ENCODE measurements at places on chromosomes 2 and 18.

GRCh38 chr18:11175266-11175979 is 26.1 kb upstream of the PIEZO2 start:
- DNase-seq, result no peak

DNA sequence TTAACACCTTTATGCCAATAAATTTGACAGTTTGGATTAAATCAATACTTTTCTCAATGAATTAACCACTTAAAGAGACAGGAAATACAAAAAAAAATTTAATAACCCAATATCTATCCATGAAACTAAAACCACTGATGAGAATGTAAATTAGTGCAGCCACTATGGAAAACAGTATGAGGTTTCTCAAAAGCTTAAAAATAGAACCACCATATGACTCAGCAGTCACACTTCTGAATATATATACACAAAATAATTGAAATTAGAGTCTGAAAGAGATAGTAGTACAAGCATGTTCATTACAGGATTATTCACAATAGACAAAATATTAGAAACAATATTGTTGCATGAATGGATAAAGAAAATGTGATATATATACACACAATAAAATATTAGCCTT is 382.1 kb upstream of the SETBP1 start:
- DNase-seq, result no peak

DNA sequence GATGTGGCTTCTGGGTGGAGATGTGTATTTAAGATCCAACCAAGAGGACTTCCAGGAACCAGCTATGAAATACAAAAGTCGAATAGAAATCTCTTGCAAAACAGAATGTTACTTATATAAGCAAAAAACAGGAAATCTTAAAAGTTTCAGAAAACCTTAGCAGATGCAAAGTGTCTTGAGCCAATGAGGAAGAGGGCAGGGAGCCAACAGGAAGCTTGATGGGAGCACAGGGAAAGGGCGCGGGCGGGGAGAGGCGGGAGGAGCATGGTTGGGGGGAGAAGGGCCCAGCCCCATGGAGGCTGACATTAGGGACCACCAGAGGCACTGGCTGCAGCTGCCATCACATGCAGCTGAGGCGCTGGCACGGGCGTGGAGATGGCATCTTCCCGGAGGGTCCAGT is 203.3 kb downstream of the SNTG2 start:
- no peak for DNase-seq

DNA sequence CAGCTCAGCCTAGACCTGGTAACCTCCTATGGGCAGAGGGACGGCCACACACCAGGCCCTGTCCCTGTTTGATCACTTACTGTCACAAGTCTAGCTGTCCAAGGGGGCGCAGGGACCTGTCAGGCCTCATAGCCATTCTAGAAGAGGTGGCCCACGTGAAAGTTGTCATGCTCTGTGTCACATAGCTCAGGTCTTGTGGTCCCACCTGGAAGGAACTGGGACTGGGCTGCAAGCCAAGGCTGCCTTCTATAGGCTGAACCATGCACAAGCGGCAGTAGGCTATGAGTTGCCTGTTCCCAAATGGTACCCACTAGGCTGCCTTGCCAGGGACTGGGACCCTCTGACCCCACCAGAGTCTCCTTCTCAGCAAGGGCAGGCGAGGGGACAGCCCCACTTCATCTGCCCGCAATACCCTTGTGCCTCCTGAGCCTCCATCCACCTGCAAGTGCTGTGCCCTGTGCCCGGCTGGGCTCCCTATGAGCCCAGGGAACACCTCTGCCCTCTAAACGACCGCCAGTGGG is 177.5 kb downstream of the ANAPC1 start:
- DNase-seq, result peak; percentile 20

DNA sequence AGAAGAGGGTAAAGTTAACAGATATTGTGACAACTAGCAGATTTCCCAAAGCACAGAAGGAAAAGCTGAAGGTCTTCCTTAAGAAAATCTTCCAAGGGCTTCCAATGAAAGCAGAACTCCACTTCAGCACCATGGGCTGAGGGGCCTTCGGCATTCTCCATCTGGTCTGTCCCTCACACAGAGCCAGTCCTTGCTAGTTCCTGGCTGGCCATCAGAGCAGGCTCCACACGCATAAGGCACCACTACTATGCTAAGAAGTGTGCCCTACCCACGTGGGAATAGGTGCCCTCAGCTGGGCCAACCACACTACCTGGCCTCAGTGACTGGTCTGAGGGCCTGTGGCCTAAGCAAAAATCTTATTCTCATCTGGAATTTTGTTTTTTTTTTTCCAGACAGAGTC is 73.5 kb downstream of the METTL4 start:
- DNase-seq, result no peak

- peak; percentile 87 for DNase-seq
These were observed 18.6 kb upstream of the COL6A3 start for GRCh38 chr2:237432484-237433092.

GRCh38 chr2:159185401-159186130 is 100.9 kb downstream of the WDSUB1 start:
- DNase-seq, result peak; percentile 8

- DNase-seq, result no peak
These were observed 45.7 kb downstream of the SPP2 start for GRCh38 chr2:234096164-234096563.

DNA sequence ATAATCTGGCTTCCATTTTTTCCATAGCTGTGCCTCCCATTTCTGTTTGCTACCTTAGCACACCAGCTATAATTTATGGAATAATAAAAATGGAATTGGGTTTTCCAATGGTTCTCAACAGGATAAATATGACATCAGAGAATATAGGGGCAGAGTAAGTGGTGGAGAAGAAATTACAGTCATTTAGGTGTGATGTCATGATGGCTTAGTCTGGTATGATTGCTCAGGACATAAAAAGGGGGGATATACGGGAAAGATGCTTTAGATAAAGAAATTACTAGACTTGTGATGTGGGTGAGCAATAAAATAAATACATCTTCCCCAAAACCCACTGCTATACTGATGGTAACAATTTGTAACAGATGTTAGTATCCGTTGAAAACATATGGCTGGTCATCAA is 21.6 kb upstream of the KIF5C start:
- DNase-seq, result no peak

DNA sequence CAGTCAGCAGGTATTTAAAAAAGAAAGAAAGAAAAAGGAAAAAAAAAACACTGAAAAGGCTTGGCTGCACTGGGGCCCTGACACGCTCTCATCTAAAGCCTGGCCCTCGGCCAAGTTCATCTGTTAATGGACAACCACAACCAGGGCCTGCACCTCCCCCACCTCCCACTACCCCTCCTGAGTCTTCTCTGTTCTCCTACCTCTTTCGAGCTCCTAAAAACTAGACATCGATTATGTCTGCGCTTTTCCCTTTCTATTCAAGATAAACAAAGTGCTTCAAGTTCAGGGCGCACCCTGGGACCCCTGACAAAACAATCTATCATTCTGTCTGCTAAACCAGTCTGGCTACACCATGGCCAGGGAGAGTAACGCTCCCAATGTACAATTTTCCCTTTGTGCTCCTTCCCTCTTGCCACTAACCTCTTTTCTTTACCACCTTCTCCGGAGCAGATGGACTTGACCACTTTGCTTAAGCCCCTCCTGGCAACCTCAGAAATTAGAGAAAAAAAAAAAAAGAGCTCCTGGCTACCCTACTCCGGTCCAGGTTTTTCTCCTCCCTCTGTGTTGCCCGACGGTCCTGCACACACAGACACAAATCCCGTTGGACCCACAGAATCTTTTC is 22.7 kb downstream of the BCL11A start:
- no peak for DNase-seq

DNA sequence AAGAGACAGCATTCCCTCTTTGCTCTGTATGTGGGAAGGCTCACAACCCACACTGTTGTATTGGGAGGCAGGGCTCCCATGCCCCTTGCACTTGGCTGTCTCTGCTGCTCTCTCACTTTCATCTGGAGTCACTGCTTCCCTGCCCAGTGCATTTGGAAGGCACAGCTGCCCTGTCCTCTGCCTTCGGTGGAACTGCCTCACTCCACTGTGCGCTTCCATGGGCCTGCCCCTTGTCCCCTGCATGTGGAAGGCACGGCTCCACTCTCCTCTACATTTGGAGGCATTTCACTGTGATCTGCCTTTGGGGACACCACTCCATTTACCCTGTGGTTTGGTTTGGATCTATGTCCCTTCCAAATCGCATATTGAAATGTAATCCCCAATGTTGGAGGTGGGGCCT is 9.1 kb upstream of the PROM2 start:
- no peak for DNase-seq

DNA sequence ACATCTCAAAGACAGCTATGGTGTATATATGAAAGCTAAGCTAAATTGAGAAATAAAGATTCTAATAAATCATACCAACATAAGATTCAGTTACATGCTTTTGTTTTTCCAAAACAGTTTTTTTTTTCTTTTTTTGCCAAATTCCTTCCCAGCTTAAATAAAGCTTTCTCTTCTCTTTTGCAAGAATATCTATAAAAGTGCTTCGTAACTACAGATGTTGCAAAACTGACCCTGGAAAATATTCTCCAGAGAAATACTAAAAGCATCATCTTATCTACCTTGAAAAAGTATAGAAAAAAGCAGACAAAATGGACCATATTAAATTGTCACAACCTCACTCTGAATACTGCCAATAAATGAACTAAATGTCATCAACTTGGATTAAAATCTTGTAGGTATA is 38.7 kb downstream of the FANCL start:
- DNase-seq, result no peak

GRCh38 chr2:73897934-73898333 is 5.1 kb downstream of the ACTG2 start:
- DNase-seq, result no peak

- DNase-seq, result no peak
These were observed 163.8 kb downstream of the ETAA1 start for GRCh38 chr2:67560771-67561456.

DNA sequence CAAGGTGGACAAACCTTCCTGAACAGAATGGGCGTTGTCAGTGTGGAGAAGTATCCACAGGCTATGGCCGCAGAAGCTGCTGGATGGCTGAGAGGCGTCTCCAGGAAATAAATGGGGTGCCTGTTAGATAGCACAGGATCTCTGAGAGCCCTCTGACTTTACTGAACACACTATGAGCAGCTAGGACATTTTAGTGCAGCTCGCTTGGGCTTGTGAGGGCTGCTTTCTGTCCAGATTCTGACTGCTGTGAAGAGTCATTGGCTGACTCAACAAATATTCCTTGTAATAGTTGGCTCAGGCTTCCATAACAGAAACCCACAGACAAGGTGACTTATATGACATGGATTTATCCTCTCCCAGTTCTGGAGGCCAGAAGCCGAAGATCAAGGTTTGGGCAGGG is 100.2 kb upstream of the SNTG2 start:
- DNase-seq, result no peak

GRCh38 chr2:27353762-27354596 is 2.6 kb downstream of the GTF3C2 start:
- no peak for DNase-seq

DNA sequence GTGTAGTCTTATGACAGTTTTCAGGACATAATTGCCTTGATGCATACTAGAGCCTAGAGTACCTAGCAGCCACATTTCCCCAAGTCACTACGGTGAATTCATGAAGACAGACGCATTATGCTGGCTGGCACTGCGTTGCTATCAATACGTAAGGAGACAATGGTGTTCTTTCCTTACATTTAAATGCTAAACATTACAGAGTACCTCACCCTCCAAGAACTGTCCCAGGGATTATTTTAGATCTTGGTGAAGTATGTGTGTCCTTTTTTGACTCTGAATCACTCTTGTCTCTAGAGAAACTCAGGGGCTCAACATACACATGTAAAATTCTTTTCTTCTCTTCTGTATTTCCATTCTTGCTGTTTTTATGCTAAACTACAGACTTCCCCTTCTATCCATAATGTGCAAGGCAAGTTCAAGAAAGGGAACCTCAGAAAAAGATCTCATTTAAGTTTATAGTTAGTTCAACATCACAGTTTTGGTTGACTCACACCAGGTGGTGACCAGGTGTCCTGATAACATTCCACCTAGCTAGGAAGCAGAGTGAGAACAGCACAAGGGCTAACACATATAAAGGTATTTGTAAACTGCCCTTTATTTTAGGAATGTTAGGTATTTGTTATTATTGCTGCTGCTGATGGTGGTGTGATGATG is 212.4 kb upstream of the HNRNPA3 start:
- DNase-seq, result no peak

DNA sequence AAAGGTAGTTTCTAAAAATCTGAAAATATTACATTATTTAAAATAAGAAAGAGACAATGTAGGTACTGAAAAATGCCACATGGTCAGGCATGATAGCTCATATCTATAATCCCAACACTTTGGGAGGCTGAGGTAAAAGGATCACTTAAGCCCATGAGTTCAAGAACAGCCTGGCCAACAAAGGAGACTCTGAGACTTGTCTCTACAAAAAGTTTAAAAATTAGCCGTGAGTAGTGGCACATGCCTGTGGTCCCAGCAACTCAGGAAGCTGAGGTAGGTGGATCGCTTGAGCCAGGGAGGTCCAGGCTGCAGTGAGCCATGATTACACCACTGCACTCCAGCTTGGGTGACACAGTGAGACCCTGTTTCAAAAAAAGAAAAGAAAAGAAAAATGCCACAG is 21.8 kb downstream of the ATAD2B start:
- no peak for DNase-seq

- no peak for DNase-seq
These were observed 18.4 kb upstream of the TMEM17 start for GRCh38 chr2:62524293-62524941.

GRCh38 chr18:652131-652530 is 5.3 kb upstream of the TYMS start:
- no peak for DNase-seq

DNA sequence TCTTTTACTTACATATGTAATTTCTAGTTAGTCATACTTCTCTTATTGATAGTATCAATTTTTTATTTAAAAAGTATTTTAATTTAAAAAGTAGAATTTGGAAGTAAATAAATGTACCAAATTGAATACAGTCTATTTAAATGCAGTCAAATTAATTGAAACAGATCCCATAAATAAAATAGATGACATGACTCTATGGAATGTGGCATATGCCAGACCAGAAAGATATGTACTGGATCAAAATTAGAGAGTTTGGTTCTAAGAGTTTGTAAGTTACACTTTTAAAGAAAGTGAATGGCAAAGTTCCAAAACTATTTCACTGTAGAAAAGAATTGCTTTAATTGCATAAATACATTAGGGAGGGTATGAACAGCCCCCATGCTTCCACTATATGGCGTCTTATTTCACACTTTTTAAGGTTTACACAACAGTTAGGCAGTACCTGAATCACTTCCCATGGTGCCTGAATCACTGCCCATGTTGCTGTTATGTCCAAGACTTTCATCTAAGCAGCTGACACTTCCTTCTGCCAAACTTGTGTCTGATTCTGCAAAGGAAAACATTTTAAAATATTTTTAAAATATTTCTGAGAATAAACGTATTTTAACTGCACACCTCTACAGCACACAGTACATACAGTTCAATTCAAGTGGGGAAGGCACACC is 25.2 kb downstream of the IFIH1 start:
- no peak for DNase-seq

DNA sequence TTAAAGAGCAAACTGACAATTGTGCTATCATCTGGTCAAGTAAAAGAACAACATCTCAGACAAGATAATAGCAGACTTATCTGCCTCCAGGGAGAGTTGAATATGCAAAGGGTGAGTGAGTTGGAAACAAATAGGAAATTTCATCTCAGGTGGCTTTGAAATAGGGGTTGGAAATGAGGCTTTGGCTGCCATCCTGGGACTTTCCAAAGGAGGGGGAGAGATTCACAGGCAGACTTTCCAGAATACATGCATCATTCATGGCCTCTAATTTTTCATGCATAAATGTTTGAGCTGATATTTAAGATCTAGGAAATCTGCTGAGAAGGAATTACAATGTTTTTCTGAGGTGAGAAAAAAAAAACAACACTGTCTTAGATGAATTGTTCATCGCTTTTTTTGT is 300.5 kb downstream of the ALK start:
- DNase-seq, result no peak

Measured in activated CD4-positive, alpha-beta T cell treated with anti-CD3 and anti-CD28 coated beads, Interleukin-10, Interleukin-2, amounts not matched to agents 100 ng/mL and 50 ng/mL, durations not matched to agents 16 hours and 8 hours (primary cell).